NCI-H82 (cell line): ENCODE measurements at places on chromosomes 6 and 20.

- no peak for DNase-seq
These were observed 268.4 kb upstream of the IRAK1BP1 start for GRCh38 chr6:78598966-78599365.

GRCh38 chr6:106159531-106159940 is 73.4 kb downstream of the PRDM1 start:
- no peak for DNase-seq

- DNase-seq: no peak
These were observed 170.9 kb downstream of the FUT9 start for GRCh38 chr6:96186516-96187195.

- DNase-seq: peak; percentile 85
These were observed 60.2 kb downstream of the UBE2V1 start for GRCh38 chr20:50052550-50053361.

- DNase-seq: no peak
These were observed 44.7 kb upstream of the SLC22A16 start for GRCh38 chr6:110520992-110521543.

DNA sequence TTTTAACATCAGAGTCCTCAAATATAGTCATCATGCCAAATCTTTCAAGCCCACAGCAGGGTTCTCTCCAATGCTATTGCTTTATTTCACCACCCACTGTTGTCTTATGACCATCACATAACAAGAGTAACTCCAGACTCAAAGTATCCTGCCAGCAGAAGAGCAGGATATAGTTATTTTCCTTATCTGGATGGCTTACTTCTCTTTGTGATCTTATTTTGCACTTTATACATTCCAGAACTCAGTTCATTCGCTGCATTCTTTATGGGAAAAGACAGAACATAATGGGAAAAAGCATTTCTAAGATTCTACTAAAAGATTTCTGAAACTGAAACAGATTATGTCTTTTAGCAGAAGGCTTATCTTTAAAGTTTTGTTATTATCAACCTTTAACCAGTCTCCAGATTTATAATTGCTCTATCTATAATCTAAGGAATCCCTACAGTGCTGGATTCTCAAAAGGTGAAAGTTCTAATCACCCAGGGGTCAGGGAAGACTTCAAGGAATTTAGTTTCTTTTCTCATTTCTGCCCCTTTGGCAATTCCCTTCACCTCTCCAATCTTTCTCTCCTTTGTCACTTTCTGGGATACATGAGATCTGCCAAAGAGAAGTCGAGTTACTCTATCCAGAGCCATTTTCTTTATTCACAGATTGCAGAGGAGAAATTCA is 190.4 kb downstream of the TPBG start:
- no peak for DNase-seq

- no peak for DNase-seq
These were observed 70.8 kb upstream of the SRSF6 start for GRCh38 chr20:43386878-43387277.

DNA sequence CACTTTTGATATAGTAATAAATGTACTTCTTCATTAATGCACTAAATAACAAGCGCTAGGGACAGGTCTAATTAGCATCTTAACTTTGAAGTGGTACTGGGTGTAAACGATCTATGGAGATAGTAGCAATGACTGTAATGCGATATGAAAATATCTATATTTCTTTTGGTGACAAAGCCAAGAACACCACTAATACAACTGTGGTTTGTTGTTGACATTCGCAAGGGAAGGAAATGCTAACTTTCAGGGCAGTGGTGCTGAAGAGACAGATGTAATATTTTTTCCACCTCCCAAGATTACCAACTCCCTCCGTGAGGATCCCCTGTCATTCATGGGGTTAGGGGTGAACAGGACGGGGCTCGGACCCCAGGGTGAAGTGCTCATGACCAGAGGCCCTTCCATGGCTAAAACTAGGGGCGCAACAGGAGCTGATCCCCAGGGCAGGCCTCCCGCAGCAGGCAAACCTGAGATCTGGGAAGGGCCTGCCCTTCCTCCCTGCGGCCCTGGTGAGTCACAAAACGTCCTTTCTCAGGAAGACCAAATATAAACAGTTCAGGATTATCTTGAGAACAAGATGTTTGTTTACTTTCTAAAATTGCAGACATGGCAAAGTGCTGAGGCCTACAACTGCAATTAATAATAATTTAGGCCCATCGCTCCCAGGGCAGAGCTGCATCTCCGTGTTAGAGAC is 65.0 kb upstream of the TOX2 start:
- no peak for DNase-seq

DNA sequence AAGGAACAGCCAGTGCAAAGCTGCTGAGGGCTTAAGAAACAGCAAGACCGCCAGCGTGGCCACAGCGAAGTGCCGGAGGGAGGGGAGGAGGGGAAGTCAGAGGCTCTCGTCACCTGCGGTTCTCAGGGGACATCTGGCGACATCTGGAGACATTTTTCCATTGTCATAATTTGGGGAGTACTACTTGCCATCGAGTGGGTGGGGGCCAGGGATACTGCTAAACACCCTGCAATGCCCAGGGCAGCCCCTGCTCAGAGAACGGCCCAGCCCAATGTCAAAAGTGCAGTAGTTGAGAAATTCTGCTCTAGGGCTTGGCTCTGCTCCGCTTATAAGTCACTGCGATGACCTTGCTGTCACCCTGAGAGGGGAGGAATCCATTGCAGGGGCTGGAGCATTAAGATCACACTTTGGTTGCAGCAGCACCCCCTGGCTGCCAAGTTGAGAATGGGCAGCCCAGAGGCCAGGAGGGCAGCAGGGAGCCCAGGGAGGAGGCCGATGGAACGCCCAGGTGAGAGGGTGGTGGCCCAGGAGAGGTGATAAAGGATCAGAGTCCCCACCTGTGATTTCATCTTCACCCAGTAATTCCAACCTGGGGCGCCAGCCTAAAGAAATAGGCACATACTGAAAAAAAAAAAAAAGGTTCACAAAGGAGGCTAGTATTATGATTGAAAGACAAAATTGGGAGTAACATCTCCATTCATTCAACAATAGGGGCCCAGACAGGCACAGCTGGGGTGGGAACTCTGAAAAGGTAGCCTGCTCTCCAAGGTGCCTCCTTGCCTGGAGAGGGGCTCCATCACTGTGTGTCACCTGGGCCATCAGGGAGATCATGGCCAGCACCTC is 218.2 kb downstream of the BMP7 start:
- peak; percentile 66 for DNase-seq

- no peak for DNase-seq
These were observed 70.5 kb upstream of the FAM184A start for GRCh38 chr6:119148825-119149525.

DNA sequence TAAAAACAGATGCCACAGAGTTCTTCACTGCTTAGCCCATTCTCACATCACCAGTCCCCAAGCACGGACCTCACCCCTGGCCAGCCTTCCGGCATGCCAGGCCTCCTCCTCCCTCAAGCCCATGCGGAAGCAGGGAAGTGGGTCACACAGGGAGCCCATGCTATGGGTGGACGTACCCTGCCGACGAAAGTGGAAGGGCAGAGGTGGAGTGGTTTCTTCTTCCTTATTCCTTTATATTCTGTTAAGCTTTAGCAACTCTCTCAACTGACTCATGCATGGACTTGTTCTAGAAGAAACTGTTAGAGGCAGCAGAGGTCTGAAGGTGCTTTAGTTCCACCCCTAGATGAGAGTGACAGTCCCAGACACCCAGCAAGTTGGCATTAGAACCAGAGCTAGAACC is 118.6 kb downstream of the LY86 start:
- DNase-seq: no peak

- no peak for DNase-seq
These were observed 1420.2 kb downstream of the GRIK2 start for GRCh38 chr6:102813489-102814275.

GRCh38 chr6:168278904-168279303 is 40.7 kb downstream of the DACT2 start:
- no peak for DNase-seq

DNA sequence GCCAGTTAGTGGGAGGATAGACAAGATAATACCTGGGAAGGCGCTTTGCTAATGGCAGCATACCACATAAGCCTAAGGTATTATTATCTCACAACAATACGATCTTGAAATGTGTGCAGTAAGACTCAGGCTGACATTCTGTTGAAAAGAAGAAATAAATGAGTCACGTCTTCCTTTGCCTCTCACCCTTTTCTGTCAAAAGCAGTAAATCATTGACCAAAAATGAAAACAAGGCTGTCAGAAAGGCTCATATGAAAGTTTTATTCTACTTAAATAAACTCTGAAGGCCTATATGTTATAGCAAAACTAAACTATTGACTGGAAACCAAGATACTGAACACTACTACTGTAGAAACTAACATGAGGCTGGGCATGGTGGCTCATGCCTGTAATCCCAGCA is 43.1 kb upstream of the IL20RA start:
- DNase-seq: no peak

DNA sequence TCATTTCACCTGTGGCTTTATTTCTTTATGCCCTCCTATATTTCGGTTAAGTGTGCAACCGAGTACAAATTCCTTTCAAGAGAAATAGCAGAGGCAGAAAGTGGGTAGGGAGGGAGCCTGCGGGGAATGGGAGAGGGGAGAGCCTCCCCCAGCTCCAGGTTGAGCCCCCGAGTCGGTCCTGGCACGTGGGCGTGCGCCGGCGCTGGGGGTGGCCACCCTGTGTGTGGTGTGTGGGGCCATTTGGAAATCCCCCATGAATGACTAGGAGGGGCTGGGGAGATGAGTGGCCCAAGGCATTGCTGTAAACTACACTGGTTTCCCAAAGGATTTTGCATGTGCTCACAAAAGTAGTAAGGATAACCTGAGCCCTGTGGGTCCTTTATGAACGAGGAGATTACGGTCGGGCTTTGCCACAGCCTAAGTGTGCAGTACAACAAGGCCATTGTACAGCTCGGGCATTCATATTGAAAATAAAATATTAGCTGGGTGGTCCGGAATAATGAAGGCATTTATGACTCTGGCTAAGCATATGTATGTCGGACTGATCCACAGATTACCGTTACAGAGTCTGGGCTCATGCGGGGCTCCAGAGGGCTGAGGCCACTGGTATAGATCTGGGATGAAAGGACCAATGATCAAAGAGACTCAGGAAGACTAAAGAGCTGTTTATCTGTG is 84.5 kb upstream of the RALGAPA2 start:
- DNase-seq: no peak

- no peak for DNase-seq
These were observed 27.4 kb downstream of the MRS2 start for GRCh38 chr6:24430086-24430485.

GRCh38 chr6:17632934-17633333 is 32.8 kb downstream of the FAM8A1 start:
- no peak for DNase-seq

DNA sequence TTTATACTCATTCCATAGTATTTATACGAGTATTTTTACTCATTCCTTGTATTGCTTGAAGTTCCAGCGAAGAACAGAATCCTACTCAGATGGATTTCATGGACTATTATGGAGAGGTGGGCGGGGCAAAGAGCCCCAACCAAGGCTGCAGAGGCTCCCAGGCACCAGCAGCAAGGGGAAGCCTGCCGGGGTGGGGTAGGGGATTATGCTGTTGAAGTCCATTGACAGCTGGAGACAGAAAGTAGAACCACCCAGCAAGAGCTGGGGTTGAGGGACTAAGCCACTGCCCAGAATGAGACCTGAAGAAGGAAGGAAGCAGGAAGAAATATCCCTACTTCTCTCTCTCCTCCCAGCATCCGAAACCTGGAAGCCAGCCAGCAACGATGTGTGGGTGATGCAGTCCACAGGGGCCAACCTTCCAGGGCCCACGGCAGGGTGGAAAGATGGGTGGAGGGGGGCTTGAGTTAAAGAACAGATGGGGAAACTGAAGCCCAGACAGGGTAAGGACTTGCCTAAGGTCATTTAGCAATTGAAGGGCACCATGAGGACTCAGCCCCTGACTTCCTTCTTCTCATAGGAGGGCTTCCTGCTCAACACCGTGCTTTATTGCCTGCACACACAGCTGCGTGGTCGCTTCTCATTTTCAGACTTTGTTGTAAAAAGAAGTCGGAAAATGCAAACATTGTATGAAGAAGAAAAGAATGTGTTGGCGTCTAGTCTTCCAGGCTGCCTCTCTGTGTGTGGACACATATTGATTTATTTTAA is 18.3 kb upstream of the GTSF1L start:
- DNase-seq: peak; percentile 82

GRCh38 chr6:157380458-157380778 is 572 bp upstream of the ZDHHC14 start:
- no peak for DNase-seq

- no peak for DNase-seq
These were observed 125.1 kb upstream of the NXT1 start for GRCh38 chr20:23225407-23226060.

GRCh38 chr6:110217266-110217665 is 37.0 kb downstream of the CDC40 start:
- DNase-seq: no peak

DNA sequence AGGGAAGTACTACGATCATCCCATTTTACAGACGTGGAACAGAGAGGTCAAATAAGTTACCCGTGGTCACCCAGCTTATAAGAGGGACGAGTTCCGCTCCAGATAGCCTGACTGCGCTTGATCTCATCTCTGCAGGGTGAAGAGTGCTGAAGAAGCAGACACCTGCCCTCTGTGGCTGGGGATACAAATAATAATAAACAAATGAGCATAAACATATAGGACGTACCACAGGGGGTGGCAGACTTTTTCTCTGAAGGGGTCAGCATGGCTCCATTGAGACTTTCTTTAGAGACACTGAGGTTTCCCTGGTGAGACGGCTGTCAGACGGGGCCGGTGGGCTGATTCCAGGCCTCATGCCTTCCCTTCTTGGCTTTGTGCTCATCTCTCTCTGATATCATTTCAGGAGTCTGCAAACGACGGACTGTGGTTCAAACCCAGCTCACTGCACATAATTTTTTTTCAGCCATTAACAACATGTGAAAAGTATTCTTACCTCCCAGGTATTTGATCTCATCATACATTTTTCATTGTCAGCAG is 47.1 kb downstream of the IRF4 start:
- no peak for DNase-seq

DNA sequence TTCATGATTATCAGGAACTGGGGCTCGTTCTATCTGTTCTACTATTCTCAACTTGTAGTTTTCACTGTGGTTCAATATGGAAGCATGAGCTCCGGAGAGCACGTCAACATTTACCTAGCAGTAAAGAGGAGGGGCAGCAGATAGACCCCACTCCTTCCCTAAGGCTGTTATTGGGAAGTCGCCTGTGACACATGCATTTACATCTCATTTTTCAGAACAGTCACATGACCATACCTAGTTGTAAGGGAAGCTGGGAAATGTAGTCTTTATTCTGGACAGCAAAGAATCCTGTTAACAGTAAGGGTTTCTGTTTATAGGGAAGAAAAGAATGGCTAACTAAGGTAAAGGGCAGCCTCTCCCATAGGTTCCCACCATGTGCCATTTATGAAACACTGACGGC is 158.3 kb downstream of the ZFP64 start:
- no peak for DNase-seq
